ENCODE measurements at places on chromosomes 7 and 10. TPM values are rescaled to one million over a fixed set of nuclear protein-coding genes. Genes with fewer than 3 reads are reported as not detected.

- no peak for DNase-seq
Measured at GRCh38 chr7:151273651-151274390, 25.3 kb upstream of the SMARCD3 start.

- DNase-seq, result no peak
Measured at GRCh38 chr7:6571160-6571779, 6.0 kb upstream of the ZDHHC4 start.

- DNase-seq, result no peak
Measured at GRCh38 chr10:63765126-63765525, 243.9 kb downstream of the REEP3 start.

DNA sequence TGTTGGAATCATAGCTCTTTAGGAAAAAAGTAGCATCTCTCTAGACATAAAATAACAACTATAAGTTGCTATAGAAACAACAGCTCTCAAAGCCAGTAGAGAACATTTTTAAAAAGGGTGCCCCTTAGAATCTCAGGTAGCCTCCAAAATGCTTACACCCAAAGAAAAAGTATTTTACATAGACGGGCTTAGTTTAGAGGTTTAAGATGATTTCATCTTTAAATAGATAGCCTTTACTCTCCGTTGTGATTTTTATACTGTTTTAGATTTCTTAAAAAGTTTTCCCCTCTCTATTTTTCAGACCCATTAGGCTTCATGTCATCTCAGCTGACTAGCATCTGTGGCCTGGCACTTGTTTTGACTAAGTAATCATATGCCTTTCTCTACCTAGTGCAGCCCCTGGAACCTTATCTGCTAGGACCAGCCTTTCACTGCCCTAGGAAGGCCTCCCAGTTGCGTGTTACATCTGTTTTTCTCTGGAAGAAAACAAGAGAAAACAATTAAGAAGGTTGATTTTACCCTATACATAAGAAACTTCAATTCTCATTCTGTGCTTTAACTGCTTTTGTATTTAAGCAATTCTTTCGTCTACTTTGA lies 6.9 kb upstream of the BPGM start:
- no peak for DNase-seq

DNA sequence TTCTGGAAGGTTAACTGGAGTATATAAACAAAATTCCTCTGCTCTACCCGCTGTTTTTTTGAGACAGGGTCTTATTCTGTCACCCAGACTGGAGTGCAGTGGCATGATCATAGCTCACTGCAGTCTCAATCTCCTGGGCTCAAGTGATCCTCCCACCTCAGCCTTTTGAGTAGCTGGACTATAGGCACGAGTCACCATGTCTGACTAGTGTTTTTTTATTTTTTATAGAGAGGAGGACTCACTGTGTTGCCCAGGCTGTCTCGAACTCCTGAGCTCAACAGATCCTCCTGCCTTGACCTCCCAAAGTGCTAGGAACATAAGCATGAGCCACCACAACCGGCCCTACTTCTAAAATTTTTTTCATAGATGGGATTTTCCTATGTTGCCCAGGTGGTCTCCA lies 2.2 kb downstream of the RAB18 start:
- no peak for DNase-seq

DNA sequence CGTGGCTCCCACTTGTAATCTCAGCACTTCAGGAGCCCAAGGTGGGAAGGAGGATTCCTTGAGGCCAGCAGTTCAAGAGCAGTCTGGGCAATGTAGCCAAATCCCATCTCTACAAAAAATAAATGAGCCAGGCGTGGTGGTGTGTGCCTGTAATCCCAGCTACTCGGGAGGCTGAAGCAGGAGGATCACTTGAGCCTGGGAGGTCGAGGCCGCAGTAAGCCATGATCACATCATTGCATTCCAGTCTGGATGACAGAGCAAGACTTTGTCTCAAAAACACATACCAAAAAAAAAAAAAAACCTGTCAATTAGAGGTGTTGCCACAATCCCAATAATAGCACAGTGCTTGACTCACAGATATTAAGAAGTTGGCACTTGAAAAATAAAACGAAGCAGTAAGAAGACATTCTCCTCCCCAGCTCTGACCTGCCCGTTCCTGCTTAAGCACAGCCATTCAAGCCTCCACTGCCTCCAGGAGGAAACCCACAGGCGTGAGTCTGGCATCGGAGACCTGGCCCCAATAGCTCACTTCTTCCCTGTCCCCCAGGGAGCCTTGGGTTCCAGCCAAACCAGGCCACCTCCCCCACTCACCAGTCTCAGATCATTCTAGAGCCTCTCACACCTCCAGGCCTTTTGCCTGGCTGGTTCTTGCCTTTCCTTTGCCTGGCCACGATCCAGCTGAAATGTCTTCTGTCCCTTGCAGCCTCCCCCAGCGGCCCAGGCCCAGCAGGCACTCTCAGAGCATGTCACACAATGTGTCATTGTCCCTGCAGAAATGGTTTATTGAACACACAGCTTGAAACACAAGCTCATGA lies 45.3 kb upstream of the GTF2I start:
- DNase-seq, result no peak

GRCh38 chr7:15341817-15342216 lies 220.0 kb downstream of the AGMO start:
- DNase-seq, result no peak

GRCh38 chr10:14374745-14375445 lies 44.2 kb upstream of the FRMD4A start:
- DNase-seq, result no peak

DNA sequence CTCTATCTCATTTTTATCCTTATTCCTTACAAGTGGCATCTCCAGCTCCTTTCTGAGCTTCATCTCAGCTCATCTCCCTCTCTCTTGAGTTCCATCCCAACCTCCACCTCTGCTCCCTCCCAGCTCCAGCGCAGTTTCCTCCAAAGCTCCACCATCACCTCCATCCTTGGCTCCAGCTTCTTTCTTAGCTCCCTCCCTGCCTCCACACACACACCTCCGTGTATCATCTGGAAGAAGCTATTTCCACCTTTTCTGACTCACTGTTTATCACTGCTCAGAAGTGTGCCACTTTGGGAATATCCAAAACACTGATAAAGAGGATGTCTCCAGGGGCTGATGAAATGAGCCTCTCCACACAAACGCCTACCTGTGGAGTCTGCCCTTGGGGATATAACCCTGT lies 481.4 kb downstream of the PTPRN2 start:
- DNase-seq, result no peak

DNA sequence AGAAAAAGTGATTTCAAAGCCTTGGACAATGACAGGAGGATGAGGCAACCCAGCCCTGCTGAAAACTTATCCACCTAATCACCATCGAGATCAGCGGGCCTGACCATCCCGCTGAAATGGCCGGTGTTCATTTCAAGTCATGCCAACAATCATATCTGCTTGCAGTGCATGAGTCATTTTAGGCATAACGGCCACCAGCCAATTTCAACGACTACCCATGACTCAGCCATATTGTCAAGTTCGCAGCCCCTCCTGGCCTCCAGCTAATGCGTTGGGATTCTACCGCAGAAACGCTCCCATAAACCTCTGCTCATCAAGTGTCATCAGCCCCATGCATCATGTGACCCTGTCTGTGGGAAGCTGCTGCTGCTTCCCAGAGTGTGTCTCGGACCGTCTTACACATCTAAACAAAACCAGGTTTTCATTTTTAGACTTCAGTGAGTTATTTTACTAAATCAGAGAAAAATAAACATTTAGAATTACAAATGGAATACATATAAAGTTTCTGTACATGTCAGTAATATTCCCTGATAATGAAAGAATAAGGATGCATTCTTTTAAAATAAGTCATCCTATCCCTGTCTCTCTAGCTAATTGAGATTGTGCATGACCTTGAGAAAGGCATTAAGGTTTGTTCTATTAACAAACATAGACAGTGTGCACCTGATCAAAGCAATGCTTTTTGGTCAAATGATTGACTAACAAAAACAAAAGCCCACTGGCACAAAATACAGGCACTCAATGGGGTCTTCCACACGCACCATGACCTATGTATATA lies 188.9 kb downstream of the ADAM12 start:
- DNase-seq, result no peak

GRCh38 chr10:1292611-1293031 lies 236.4 kb downstream of the WDR37 start:
- no peak for DNase-seq

DNA sequence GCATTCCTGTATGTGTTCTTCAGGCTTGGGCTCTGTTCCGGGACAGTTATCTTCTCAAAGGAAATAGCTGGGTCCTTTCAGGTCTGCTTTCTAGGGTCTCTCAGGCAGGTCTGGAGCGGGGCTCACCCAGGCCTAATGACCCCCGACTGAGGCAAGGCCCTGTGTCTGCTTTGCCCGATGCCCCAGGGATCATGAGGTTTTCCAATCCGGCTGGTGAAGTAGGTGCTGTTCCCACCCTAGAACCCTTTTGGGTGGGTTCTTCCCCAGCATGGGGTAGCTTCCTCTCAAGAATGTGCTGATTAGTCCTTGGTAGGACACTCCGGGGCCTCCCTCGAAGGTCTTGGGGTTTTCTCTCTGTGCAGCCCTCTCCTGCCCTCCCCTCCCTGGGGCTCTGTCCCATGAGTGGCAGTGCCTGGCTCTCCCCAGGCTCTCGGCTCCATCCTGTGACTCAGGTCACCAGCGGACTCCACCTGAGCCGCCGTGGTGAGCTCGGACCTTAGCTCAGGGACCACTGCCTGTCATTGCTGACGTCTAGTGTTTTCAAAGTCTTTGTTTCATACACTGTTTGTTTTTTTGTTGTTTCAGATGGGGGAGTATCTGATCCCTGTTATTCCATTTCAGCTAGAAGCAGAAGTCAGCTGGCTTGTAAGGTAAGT lies 71.0 kb upstream of the NKX6-2 start:
- DNase-seq, result no peak

GRCh38 chr7:1968397-1969111 lies 264.2 kb downstream of the MAD1L1 start:
- no peak for DNase-seq

DNA sequence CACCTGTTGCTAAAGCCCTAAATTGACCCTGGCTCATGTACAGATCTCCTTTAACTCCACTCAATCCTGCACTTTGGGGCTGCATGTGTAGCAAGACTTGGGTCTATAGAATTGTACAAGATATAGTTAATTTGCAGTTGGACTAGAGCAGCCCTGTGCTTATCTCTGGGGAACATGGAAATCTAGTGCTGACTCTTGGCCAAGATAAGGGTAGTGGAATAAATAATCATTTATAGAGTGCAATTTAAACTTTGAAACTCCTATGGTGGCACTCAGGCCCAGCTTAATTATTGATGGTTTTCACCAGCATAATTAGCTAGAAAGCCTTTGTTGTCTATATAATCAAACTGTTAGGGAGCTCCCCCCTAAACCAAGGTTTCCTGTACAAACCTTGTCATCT lies 39.2 kb upstream of the MBL2 start:
- no peak for DNase-seq

DNA sequence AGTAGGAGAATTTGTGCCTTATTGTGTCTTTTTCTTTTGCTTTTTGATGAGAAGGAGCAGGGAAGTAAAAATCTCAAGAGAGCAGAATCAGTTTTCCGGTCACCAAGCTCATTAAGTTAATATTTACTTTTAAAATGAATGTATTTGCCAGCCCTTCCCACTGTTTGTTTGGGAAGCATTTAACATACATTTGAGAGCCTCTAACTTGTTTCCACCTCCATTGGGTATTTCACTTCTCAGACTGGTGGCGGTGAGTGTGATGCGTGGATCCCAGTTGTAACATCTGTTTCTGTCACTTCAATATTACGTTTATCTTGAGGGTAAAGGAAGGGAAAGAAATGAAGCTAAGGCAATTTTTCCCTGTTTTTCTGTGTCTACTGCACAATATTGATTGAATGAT lies 22.8 kb downstream of the CDK14 start:
- DNase-seq, result no peak

GRCh38 chr10:104548090-104548489 lies 93.0 kb upstream of the SORCS3 start:
- no peak for DNase-seq

- no peak for DNase-seq
Measured at GRCh38 chr10:52954407-52954806, 181.8 kb upstream of the MBL2 start.

DNA sequence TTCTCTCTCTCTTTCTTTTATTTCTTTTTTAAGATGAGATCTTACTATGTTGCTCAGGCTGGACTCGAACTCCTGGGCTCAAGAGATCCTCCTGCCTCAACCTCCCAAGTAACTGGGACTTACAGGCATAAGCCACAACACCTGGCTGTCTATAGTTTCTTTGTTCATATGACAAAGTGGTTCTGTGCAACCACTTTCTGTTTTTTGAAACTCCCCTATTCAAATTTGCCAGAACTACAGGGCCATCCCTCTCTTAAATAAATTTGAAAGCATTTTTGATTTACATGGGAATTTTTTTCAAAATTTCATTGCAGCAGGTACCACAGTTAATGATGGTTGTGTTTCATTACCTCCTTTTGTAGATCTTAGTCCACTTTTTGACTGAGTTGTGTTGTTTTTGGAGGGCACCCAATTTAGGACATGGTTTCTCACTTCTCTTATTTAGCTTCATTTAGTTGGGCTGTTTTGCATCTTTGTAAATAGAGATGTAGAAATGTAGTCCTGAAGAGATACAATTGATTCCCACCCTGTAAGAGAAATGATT lies 119.2 kb downstream of the LRRC4 start:
- DNase-seq, result no peak

GRCh38 chr7:92884218-92884617 lies 47.8 kb upstream of the CDK6 start:
- DNase-seq, result no peak

DNA sequence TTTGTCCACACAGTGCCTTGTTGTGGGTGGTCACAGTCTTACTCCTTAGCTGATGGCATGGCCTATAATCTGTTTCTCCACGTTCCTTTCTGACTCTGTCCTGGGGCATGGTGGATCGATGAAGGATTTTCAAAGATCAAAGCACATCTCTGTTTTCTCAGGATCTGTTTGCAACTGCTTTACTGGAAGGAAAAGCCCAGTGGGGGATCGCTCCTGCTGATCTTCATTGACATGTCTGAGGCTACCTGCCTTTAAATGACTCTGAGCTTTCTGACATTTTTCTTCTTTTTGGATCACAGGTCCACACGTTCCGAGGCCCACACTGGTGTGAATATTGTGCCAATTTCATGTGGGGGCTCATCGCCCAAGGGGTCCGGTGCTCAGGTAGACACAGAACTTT lies 68.0 kb upstream of the PRR15 start:
- DNase-seq, result no peak

The ADARB2 gene
- total RNA-seq, result 0.31 TPM

The LIPF gene
- total RNA-seq, result not detected

The AS3MT gene
- total RNA-seq, result 4.0 TPM

The CDH23 gene
- total RNA-seq, result 2.7 TPM

The TMEM213 gene
- total RNA-seq, result not detected

The FGFR2 gene
- total RNA-seq, result 5.7 TPM

The AGAP4 gene
- total RNA-seq, result 18.1 TPM

The LEP gene
- not detected for total RNA-seq

The CYP2C19 gene
- total RNA-seq, result 0.15 TPM

The PPP1R17 gene
- total RNA-seq, result not detected

The CEP55 gene
- total RNA-seq, result 96.4 TPM
